ENCODE measurements at places on chromosomes 16 and 17.

GRCh38 chr17:16361874-16362273, 8.6 kb upstream of the CENPV start:
- DNase-seq = no peak

DNA sequence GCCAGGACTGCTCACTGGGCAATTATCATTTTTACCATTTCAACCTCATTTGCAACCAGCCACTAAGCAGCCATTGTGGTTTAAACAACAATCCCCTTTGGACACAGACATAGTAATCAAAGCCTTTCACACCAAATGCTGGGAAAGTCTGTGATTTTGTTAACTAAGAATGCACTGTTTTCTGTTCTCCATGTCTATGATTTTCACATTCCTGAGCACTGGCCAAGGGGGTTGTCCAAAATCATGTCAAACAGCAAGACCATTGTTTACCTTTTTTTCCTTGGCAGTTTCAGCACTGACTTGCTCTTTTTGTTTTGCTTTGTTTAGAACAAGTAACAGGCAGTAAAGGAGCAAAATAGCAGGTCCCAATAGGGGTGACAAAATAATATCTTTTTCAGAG, 106.3 kb upstream of the SIAH1 start:
- DNase-seq = no peak

GRCh38 chr16:12646490-12647274, 157.0 kb downstream of the CPPED1 start:
- DNase-seq = no peak

DNA sequence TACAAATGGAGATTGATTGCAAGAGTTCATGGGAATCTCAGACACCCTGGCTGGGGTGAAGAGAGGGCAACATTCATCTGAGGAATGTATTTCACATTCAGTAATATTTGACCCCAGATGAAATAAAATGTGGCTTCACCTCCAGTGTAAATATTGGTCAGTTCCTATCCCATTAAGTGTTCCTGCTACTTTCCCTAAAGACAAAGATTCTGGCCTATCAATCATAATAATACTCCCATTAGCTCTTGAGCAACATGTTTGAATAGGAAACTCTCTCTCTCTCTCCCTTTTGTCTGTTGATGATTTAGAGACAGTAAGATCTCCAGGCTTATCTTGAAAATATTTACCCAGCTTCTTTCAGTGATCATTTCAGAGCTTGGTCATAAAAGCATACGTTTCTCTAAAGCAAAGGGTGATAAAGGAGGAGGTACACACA, 70.1 kb downstream of the KCNJ2 start:
- no peak for DNase-seq

DNA sequence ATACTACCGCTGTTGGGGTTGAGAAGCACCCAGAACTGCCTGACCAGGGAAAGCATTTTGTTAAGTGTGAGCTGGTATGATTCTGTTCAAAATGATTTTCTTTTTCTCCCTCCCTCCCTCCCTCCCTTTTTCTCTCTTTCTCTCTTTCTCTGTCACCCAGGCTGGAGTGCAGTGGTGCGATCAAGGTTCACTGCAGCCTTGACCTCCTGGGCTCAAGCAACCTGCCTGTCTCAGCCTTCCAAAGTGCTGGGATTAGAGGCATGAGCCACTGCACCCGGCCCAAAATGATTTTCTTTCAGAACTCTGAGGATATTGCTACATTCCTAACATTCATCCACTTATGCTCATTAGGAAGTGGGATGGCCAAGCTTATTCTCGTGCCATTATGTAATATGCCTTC, 41.3 kb downstream of the SLC47A1 start:
- no peak for DNase-seq

- no peak for DNase-seq
Observed at GRCh38 chr17:70961341-70961740, 792.0 kb downstream of the KCNJ2 start.

DNA sequence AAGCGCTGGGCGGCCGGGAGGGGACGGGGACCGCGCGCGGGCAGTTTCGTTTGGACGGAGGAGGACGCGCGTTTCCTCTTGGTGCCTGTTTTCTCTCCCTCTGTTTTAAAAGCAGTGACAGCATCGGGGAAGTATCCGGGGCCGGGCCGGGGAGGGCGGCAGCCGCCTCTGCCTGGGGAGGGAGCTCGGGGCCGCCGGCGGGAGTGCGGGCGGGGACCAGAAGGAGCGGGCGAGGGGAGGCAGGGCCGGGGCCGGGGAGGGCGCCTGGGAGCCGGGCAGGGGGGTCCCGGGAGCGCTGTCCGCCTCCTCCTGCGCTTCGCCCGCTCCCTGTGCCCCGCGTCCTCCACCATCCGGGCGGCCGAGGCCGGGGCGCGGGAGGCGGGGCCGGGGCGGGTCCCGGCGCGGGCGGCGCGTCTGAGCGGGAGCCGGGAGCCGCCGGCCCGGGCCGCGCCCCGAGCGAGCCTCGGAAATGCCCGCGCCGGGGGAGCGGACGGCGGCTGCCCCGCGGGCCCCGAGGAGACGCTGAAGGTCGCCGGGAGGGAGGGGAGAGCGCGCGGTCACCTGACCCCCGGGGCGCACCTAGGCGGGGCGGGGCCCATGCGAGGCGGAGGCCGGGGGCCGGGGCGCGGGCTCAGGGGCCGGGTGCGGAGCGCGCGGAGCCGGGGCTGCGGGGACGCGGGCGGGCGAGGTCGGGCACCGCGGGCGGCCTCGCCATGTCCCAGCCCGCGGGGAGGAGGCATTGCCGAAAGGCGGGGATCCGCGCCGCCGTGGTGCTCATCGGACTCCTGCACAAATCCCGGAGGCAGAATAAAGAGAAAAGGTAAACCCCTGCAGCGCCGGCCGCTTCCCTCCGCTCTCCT, 57.3 kb downstream of the RAP1GAP2 start:
- DNase-seq = peak; percentile 20

- DNase-seq = no peak
Observed at GRCh38 chr16:5841974-5842373, 744.4 kb upstream of the EEF2KMT start.

- no peak for DNase-seq
Observed at GRCh38 chr16:13571036-13571435, 348.9 kb upstream of the ERCC4 start.

DNA sequence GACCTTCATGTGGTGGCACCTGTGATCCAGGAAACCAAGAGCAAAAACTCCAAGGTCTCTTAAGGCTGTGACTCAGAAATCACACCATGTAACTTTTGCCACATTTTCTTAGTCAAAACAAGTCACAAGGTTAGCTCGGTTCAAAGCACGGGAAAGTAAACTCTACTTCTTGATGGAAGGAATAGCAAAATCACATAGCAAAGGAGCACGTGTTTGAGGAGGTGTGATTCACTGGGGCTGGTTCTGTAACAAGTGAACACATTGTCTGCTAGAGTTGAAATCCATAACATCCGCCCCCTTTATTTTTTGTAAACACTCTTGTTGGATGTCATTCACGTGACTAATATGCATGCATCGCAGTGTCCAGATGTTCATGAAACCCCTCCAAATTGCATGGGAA, 415.0 kb upstream of the MAF start:
- no peak for DNase-seq

DNA sequence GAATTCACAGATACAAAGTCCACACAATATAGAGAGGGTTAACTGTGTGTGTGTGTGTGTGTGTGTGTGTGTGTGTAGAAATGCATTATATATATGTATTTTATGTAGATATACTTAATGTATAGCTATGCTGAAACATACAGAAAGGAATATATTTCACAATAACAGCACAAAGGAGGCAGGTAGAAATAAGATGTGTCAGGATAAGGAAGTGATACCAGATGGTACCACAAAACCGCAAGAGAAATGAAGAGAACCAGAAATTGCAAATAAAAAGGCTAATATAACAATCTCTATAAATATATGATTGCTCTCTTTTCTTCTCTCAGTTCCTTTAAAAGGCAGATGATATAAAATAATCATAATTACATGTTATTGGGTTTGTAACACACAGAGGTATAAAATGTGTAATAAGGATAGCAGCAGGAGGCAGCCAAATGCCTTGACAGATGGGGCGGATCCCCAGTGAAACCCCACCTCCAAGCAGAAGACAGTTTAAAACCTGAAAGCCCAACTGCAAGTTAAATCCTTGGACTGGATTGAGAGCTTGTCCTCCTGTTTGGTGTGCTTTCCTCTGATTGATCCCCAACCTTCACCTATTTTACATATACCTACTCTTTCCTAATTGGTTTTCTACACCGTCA, 365.4 kb upstream of the C16orf82 start:
- DNase-seq = no peak

- no peak for DNase-seq
Observed at GRCh38 chr17:48809182-48809581, 7.8 kb downstream of the TTLL6 start.

- DNase-seq = no peak
Observed at GRCh38 chr17:4591529-4591928, 7.2 kb downstream of the SMTNL2 start.

- no peak for DNase-seq
Observed at GRCh38 chr17:2157081-2157480, 102.2 kb downstream of the HIC1 start.

GRCh38 chr17:57370037-57370581, 113.8 kb downstream of the MSI2 start:
- no peak for DNase-seq

DNA sequence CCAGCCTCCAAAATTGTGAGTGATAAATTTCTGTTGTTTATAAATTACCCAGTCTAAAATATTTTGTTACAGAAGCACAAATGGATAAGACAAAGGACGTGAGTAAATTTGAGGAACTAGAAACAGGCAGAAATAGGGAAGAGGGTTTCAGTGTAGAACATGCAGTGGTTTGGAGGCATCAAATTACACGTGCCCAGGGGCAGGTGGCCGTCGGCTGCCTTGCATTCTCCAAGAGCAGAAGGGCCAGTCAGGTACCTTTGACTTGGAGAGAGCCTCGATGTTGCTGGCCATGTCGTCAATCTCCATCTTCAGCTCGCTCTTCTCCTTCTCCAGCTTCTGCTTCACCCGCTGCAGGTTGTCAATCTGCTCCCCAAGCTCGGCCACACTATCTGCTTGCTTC, 54.3 kb downstream of the MYH13 start:
- no peak for DNase-seq

GRCh38 chr16:89246383-89246902, 28.9 kb downstream of the ZNF778 start:
- DNase-seq = no peak

GRCh38 chr17:45290269-45290765, 26.5 kb downstream of the MAP3K14 start:
- no peak for DNase-seq

- DNase-seq = no peak
Observed at GRCh38 chr17:46811978-46812583, 6.4 kb downstream of the WNT3 start.

GRCh38 chr17:74432766-74433391, 991 bp downstream of the GPRC5C start:
- DNase-seq = no peak

GRCh38 chr17:36525888-36526287, 8.8 kb downstream of the MYO19 start:
- DNase-seq = no peak

DNA sequence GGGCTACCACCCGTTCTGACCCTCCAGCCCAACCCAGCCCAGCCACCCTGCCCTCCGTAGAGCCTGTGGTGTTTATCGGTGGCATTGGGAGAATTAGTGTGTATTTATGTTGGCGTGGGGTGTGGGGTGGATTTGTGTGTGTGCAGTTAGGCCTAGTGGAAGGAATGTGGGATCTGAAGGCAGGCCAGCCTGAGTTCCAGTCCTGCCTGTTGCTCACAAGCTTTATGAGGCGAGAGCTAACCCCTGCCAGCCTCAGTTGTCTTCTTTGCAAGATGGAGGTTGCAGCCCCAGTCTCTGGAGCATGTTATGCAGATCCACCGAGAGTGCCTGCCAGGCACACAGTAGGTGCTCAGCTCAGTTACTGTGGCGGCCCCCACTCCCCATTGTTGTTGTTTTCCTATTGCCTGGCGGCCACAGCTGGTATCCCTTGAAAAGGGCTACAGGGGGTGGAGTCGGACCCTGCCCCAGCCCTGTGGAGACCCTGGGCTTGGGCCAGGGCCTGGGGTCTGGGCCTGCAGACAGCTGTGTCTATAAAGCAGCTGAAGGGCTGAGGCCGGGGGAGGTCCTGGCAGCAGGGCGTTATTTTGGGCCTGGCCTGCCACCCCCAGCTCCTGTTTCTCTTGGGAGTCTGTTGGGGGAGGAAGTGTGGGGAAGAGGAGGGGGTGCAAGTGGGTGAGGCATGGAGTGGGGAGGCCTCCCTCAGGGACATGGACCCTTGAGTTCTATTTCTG, 5.1 kb downstream of the ERBB2 start:
- DNase-seq = no peak

- no peak for DNase-seq
Observed at GRCh38 chr17:6534846-6535514, 21.4 kb downstream of the PITPNM3 start.

- no peak for DNase-seq
Observed at GRCh38 chr16:59470556-59470955, 736.4 kb upstream of the GOT2 start.

- DNase-seq = no peak
Observed at GRCh38 chr17:4073983-4074830, 68.6 kb downstream of the ZZEF1 start.

DNA sequence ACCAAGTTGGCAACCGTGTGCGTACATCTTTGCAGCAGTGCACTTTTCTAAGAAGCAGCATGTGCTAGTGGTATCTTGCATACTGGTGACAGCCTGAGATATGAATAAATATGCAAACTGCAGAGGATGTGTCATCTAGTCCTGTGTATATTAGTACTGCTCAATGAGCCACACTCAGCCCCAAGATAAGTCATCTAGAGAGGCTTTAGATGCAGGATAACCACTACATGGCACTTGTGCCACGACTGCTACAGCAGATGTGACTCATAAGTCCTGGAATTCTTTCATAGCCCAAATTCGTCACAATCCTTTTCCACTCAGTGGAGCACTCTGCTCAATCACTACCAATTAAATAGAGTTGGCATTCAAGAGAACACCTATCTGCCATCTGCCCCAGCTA, 171.5 kb downstream of the AXIN2 start:
- no peak for DNase-seq

GRCh38 chr16:27189335-27189972, 13.9 kb upstream of the KDM8 start:
- no peak for DNase-seq

DNA sequence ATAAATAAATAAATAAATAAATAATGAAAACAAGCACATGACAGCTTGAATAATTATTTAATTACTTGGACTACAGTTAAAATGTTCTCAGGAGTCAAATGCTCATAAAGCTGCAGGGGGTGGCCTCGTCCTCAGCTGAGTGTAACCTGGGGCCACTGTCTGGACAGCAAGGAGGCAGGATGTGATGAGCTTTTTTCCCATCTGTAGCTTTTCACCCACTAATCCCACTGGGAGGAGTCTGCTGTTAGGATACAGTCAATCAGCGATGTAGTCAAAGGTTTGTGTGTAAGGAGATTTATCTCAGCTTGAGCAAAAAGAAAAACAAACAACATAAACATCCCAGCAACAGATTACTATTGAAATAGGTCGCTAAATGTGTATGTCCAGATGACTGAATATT, 22.5 kb downstream of the ZCCHC14 start:
- DNase-seq = no peak

DNA sequence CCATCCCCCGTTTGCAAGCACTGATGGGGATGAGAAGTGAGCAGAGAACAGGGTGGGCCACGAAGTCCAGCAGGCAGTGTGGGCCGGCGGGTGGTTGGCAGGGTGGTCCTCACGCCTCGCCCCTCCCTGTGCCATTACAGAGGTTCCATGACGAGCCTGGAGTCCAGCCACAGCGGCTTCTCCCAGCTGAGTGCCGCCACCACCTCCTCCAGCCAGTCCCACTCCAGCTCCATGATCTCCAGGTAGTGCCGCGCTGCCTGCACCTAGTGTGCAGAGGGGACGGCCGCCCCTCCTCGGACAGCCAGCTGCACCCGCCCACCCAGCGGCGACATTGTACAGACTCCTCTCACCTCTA, 73.0 kb downstream of the SEC14L1 start:
- no peak for DNase-seq

- no peak for DNase-seq
Observed at GRCh38 chr16:64253525-64253924, 868.3 kb downstream of the CDH11 start.
